Peyer's patch (tissue), 4 donors: ENCODE measurements at places on chromosomes 3 and 15.

DNA sequence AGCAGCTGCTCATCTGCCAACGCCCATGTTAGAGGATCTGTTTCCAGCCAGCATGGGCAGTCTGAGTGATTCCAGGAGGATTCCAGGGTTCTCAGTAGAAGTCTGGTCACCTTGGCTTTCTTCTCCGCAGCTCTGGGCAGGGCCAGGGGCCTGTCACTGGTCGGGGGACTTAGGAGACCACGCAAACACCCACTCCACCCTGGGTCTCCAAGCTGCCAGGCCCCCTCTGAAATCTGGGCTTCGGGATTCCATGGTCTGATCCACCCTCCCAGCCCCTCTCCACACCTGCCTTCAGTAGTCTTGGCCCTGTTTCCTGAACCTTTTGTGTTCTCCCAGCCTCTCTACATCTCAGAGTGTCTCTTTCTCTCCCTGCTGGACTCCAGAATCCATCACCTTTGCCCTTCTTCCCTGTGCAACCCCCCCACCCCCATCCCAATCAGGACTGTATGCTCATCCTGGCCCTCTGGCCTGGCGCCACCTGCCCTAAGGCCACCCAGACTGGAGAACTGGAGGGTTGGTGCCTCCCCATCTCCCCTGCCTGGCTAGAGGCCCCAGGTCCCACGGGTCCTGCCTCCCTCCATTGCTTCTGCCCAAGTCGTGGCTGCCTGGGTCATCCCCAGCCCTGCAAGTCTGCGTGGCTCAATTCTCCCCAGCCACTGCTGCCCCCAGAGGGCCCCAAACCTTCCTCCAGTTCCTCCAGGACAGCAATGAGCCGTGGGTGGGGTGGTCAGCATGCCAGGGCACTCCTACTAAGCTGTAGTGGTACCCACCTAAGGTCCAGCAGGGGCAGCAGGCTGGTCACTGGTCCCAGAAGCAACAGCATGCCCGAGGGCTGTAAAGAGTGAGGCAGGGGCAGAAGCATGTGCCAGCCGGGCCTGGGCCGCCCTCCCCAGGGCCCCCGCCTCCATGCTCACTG, 102.8 kb downstream of the TBC1D2B start:
- DNase-seq: no peak

DNA sequence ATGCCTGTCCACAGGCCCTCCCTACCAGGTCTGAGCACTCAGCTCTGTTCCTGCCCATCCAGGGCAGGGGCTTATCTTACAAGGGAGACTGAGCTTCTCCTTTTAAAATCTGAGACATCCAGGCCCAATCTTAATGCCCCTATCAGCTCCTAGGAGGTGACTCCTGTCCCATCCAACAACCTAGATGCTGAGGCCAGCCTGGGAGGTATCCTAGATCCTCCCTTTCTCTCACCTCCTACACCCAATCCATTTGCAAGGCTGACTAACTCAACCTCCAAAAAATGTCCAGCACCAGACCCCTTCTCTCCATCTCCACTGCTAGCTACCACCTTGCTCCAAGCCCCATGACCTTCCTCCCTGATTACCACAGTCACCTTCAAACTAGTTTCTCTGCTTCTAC, 17.4 kb downstream of the LHFPL4 start:
- no peak for DNase-seq

- no peak for DNase-seq
Measured at GRCh38 chr3:197258168-197258755, 40.1 kb downstream of the DLG1 start.

DNA sequence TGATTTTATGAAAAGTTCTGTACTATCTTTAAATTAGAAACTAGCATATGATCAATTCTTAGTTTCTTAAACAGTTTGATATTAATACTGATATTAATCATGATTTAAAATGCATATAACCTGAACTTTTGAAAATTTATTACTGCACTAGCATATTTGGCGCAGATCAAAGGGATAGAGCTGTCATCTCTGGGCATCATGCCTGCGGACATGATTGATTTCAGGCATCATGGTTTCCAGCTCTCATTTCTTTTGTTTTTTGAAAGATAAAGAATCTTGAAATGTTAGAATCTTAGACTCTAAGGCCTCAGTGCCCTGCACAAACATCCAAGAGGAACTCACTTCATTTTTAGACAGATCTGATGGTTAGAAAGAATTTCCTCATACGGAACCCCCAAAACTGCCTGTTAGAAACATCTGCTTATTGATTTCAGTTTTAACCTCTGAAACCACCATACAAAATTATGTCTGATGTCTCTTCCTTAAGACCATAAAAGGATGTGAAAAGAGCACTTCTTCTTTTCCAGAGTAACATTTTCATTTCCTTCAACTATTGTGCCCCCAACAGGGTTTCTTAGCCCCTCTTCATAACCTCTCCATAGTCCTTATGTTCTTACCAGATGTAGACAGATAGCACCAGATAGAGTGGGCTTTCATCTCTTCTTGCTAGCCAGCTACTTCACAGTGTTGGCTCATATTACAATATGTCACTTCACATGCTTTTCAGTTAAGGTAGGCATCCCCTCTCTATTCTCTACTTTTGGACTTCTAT, 110.8 kb downstream of the BBX start:
- no peak for DNase-seq

DNA sequence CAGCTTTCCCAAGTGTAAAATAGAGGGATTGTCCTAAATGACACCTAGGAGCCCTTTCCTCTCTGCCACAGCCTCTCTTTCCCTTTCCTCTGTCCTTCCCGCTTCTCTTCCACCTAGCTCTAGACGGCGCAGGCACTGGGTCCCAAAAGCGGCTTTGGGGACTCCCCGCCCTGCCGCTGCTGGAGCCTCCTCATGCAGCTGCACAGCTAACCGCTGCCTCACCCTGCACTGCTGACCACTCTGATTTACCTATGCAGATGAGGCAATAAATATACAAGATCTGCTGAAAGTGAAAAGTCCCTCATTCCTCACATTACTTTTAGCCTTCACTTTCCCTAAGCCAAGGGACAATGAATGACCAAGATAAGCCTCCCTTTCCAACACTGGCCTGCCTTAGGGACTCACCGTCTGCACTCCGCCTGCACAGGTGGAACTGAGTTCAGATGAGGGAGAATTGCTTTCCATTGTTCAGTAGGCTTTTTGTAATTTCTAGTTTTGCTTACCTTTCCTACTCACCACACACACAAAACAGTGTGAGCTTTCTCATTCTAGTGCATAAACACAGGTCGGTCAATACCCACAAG, 197.5 kb upstream of the BCL6 start:
- no peak for DNase-seq

DNA sequence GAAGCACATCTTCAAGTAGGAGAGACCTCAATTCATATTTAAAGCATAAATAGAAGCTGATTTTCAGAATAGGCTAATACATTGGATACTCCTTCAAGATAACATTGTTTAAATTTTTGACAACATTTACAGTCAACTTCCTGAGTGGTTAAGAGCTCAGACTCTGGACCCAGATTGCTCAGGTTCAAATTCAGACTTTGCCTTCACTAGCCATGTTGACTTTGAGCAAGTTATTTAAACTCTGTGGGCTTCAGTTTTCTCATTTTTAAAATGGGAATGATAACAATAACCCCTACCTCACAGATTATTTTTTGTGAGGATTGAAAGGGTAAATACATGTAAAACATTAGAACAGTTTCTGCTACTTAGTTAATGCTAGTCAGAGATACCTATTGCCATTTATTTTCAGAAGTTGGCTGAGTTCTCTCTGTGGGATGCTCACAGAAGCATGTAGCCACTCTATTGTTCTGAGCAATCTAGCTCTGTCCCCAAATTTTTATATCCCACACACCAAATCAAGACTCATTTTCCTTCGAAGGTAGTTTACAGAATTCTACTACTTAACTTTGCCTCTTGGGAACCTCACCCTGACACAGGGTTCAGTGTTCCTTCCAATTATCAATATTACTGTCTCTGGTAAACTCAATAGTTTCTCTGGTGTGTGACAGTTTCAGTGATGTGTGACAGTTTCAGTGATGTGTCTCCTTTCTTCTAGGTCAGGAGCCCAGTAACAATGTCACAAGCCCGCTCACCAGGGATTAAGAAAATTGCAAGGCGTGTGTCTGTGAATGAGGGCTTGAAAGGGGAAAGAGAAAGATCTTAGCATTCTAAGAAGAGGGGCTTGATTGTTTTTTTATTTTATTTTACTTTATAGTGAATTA, 79.4 kb upstream of the OSTN start:
- no peak for DNase-seq

DNA sequence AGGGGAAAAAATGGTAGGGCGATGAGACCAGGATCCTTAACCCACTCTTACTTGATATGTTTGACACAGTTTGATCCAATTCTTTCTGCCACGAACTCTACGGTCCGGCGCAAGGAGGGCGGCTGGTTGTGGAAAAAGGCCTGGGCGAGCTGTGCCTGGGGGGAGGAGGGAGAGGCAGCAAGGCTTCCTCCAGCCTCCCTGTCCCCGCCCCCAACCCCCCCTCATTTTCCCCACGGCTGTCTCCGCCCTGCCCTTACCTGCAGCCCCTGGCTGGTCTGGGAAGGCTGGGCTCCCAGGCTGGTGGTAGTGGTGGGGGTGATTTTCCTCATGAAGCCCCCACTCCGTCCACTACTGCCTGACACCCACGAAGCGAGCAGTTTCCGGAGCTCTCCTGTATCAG, 8.0 kb downstream of the CDAN1 start:
- DNase-seq: no peak

- DNase-seq: no peak
Measured at GRCh38 chr15:92883876-92884435, 16.2 kb upstream of the CHD2 start.

DNA sequence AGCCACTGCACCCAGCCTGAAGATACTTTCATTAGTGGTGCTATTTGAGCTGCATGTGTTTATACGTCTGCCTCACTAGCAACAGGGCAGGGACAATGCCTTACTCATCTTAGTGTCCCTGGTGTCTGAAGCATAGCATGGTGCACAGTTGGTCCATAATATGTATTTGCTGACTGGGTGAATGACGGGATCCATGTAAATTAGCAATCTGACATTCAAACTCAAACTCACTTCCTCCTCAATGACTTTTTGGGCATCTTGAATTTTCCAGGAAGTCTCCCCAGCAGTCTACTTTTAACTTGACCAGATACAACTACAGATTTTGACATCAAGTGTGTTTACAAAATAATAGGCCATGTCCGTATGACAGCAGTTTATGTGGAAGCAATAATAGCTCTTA, 3.0 kb upstream of the LDHAL6B start:
- no peak for DNase-seq

DNA sequence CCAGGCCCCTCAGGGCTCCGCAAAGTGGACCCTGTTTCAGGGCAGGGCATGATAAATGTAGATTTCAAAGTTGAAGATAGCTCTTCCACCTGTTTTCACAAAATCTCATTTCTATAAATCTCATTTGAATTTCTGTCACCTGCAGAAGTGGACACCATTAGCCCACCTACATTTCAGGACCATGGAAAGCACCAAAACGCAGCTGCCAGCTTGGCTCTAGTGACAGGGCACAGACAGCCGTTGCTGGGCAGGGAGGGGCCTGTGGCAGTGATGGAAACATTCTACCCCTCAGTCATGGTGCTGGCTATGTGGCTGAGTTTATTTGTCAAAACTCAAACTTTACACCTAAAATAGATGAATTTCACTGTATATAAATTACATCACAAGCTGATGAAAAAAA, 40.4 kb downstream of the PRR23E start:
- DNase-seq: no peak

DNA sequence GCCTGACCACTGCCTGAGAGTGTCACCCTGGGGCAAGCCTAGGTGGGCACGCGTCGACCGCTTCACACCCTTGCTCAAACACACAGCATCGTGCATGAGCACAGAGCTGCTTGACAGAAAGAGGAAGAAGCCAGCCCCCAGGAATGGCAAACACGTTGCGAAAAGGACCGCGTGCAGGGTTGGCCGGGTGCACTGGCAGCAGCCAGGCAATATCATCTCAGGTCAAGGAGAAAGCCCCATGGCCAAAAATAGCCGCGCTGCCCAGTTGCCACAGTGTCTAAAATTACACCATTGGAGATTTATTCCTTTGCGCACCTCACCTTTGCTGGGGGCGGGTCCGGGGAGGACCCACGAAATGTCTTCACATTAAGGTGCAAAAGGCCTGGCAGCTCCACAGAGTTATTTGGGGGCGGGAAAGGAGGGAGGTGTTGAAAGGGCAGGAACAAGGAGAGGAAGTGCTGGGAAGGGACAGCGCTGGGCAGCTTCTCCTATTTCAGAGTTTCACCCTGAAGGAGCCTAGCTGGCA, 44.7 kb upstream of the NR2F2 start:
- DNase-seq: no peak

DNA sequence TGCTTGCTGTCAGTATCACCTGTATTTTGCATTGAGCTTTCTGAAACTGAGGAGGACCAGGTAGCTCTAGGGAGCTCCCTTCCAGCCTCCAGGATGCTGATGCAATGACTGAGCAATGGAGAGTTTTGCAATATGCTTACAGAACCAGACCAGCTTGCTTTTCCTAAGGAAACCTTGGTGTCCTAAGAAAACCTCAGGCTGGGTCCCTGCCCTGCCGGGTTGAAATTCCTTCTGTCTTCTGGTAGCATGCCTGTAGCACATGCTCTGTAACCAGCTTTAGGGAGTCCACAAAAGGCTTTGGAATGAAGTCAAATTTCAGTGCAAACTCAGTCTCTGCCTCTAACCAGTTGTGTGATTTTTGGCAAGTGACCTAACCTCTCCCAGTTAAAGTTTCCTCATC, 65.8 kb upstream of the GSK3B start:
- DNase-seq: no peak

DNA sequence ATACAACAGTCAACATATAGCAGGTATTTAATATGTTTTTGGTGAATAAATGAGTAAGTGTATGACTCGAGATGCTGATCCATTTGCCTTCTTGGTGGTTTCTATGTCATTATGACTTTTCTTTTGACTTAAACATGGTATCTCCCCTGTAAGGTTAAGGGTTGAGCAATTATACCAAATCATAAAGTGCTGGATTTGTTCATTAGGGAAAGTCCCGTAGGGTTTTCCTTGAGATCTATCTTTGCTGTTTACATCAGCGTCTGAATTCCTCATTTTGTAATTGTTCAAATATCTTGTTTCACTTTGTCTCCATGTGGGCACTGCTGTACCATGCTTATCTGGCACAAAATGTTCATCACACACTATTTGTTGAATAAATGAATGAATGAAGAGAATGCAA, 562.6 kb downstream of the EDEM1 start:
- DNase-seq: no peak
